Fibroblast of upper back skin (primary cell): ENCODE measurements at places on chromosomes 5 and 9.

DNA sequence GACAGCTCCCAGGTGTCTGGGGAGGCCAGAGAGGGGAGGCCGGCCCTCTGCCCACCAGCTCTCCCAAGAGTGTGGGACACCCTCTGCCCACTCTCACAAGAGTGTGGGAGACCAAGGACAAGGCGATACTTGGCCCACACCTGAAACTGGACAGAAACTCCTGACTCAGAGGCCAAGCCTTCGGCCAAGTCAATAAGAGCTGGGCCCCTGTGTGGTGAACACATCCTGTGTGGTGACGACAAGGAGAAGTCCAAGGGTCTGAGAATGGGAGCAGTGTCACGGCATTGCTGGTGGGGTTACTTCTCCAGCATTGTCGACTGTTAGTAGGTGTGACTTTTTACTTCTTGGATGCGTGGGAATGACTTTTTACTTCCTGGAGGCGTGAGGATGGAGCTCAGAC lies 14.6 kb upstream of the F2RL1 start:
- no peak for DNase-seq

DNA sequence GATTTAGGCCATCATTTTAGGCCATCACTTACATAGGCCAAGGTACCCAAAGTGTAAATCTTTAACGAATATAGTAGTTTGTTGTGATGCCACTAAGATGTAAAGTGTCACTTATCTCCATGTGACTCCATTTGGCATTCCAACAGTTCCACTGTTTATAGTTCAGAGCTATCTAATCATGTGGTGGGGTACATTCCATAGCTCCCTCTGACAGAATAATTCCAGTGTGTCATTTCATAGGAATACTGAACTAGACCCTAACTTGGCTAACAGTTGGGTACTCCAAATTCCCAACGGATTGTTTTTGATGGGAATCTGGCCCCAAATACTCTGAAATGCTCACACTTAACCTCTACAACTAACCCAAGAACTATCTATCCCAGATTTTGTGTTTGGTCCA lies 76.7 kb upstream of the FST start:
- DNase-seq, result peak; percentile 69

DNA sequence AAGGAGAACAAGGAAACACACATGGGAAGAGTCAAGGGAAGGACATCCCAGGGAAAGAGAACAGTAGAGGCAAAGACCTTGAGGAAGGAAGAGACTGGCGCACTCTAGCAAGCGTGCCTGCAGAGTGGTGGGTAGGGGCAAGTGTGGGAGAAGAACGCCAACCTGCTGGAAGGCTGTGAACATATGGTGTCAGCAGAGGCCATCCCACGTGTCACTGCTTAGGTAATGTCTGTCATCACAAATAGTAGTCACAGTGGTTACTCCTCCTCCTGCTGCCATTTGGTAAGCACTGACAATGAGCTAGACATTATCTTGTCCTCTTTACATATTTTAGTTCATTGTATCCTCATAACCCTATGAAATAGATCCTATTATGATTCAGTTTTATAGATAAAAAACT lies 206.4 kb upstream of the TRIM32 start:
- no peak for DNase-seq

DNA sequence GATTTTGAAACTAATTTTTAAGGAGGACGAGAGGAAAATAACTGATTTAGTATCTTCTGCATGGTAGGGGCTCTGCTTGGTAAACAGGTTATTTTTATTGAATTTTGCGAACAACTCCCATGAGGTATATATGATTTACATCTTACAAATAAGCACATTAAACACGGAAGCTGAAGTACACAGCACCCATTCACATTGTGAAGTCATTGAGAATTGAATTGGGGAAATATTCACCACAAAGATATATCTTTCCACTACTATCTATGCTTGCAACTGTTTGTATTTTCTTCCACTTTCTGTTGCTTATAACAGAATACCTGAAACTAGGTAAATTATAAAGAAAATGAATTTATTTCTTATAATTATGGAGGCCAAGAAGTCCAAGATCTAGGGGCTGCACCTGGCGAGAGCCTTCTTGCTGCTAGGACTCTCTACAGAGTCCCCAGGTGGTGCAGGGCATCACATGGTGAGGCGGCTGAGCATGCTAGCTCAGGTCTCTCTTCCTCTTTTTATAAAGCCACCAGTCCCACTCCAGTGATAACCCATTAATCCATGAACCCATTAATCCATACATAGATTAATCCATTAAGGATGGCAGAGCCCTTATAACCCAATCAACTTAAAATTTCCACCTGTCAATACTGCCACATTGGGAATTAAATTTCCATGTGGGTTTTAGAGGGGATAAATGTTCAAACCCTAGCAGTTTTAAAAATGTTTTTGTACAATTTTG lies 79.0 kb upstream of the ZNF608 start:
- DNase-seq, result no peak

DNA sequence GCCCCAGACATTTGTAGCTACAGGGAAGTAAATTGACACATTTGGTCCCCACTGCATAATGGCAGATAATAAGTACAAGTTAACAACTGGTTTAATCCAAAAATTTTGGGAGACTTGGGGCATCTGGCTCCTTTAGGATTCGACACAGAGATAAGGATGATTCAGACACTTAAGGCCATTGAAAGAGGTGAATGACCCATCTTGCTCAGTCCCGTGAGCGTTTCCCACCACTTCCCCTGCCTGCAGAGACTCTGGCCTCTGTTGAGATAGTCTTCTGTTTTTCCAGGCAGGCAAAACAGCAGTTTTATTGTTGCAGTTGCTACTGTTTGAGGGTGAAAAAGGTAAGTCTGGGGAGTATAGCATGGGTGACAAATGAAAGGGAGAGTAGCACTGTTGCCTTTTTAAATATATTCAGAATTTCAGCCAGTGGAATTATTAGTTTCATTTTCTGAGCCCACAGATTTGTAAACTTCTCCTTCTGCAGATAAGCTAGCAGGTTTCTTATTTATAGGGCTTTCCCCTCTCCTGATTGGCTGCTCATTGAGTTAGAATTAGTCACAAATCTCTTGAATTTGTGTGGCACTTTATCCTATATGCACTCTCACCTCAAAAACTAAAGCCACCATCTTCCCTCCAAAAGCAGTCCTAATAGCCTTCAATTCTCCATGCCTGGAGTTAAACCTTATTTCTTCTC lies 19.3 kb downstream of the ACO1 start:
- no peak for DNase-seq

- peak; percentile 56 for DNase-seq
Measured at GRCh38 chr5:74274326-74274725, 366.2 kb downstream of the ENC1 start.

DNA sequence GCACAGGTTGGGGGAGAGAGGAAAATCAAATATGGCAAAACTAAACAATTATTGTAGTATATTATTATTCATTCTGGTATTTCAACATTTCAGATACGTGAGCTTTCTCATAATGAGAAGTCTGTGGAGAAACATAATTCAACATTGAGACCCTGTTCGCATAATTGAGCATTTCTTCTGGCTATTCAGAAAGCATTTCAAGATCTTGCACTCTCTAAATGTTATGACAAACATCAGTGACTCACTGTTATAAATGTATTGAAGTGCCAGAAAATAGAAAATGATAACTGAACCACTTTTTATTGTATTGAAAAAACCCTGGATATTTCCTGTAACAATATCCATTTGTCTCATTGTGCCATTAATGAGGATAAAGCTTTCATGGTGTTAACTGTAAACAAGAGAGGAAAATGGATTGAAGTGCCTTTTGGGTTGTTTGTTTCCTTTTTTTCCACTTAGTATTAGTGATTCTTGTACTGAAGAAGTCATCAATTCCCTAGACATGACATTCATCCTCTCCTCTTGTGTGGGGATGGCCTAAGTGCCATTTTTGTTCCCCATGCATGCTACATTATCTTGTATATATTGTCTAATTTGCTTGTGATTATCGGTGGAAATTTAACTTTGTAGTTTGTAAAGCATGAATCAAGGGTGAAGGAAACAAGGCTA lies 124.6 kb downstream of the CAMK4 start:
- DNase-seq, result no peak

DNA sequence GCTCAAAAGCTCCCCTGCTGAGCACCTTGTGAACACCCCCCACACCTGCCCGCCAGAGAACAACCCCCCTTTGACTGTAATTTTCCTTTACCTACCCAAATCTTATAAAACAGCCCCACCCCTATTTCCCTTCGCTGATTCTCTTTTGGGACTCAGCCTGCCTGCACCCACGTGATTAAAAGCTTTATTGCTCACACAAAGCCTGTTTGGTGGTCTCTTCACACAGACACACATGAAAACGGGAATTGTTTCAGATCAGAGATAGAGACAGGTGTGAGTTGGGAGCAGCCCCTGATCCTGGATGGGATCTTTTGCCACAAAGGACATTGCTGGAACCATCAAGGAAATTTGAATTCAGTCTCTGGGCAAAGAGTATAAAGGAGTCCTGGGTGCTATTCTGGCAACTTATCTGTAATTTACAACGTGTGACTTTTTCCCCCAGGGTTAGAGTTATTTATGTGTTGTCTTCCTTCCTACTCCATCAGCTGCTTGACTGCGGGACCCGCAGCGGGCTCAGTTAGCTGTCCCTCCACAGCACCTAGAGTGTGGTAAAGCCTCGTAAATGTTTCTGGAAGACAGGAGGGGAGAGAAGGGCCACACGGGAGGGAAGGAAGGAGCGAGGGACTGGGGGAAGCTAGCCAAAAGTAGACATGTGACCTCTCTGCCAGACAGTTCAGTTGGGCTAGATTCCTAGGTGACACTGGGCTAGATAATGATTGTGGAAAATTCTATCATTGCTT lies 437.0 kb downstream of the ZNF608 start:
- no peak for DNase-seq

- DNase-seq, result no peak
Measured at GRCh38 chr9:117868594-117868993, 164.4 kb downstream of the TLR4 start.

GRCh38 chr5:24703934-24704333 lies 59.2 kb upstream of the CDH10 start:
- no peak for DNase-seq

DNA sequence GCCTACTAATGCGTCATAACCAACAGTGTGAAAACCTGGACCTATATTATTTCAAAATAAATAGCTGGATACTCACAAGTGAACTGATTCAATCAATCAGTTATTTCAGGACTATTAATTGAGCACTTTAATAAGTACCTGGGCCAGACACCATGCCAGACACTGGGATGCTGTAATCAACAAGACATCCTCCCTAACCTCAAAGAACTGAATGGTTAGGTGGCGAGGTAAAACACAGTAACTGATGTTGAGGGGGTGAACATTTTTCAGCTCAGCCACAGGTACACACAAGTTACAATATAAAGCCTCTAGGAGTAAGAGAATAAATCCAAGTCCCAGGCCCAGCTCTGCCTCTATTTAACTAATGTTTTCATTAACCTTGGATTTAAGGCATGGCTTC lies 24.0 kb downstream of the CDH6 start:
- DNase-seq, result no peak

DNA sequence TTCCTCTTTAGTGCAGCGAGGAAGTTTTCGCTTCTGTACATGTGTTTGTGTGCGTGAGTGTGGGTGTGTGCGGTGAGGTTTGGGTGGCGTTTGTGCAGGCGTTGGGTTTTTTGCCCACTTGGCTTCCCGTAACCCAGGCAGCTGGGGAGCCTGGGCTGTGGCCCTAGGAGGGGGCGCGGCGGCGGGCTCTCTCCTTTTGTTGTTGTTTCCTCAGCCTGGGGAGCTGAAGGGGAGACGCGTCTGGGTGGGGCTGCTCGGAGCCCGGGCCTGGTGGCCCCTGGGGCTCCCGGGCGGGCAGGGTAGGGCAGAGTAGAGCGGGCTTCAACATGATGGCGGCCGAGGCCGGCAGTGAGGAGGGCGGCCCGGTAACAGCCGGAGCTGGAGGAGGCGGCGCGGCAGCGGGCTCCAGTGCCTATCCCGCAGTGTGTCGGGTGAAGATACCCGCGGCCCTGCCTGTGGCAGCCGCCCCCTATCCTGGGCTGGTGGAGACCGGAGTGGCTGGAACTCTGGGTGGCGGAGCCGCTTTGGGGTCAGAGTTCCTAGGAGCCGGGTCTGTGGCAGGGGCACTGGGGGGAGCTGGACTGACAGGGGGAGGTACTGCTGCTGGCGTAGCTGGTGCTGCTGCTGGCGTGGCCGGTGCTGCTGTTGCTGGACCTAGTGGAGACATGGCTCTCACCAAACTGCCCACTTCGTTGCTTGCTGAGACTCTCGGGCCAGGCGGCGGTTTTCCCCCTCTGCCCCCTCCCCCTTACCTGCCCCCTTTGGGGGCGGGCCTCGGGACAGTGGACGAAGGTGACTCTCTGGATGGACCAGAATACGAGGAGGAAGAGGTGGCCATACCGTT lies 665 bp downstream of the RASA1 start:
- DNase-seq, result no peak

DNA sequence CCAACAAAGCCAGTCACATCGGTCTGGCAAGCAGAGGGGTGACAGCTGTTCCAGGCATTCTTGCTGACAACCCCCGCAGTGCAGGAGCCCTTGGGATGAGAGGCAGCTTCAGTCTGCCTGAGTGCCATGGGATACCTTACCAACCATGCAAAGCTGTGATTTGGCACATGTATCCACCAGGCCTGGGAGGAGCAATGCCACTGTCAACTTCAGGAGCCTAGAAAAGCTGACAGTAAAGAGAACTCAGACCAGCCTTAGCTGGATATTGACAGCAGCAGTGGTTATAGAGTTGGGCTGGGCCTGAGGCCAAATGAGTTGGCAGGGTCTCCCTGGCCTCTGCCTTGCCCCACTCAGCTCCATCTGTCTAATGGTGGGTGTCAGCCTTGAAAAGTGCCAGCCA lies 10.1 kb upstream of the PLPPR1 start:
- DNase-seq, result no peak

DNA sequence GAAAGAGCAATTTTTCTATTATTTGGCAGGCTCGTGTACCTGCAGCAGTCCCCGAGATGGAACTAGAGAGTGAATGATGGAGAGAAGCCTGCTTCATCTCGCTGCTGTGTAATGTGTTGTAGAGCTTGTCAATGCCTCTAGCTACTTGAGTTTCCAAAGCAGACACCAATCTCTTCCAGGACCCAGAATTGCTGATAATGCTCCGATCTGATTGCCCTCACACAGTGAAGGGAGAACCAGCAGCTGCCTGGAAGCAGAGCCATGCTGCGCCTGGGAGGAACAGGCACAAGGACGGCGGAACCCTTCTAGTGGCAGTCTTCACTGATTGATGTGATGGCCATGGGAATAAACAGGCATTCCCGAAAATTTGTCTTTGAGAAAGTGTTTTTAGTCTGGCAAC lies 288.0 kb downstream of the ICE1 start:
- no peak for DNase-seq

- peak; percentile 78 for DNase-seq
Measured at GRCh38 chr9:97237951-97238889, 69.2 kb upstream of the CCDC180 start.

- peak; percentile 26 for DNase-seq
Measured at GRCh38 chr9:101677861-101678260, 60.6 kb downstream of the GRIN3A start.
